ENCODE measurements at places on chromosomes 5 and 9. TPM values are rescaled to one million over a fixed set of nuclear protein-coding genes. Genes with fewer than 3 reads are reported as not detected.
A peak's percentile ranks its signal among the peaks of the same experiment; 100 is the strongest.

GRCh38 chr5:80010754-80011392, 19.8 kb upstream of the MTX3 start:
- no peak for DNase-seq

Gene ARL15
- 8.6 TPM for polyA plus RNA-seq

Gene LIFR
- polyA plus RNA-seq: 4.1 TPM

GRCh38 chr9:21801683-21802417, 586 bp upstream of the MTAP start:
- DNase-seq: peak; percentile 9

DNA sequence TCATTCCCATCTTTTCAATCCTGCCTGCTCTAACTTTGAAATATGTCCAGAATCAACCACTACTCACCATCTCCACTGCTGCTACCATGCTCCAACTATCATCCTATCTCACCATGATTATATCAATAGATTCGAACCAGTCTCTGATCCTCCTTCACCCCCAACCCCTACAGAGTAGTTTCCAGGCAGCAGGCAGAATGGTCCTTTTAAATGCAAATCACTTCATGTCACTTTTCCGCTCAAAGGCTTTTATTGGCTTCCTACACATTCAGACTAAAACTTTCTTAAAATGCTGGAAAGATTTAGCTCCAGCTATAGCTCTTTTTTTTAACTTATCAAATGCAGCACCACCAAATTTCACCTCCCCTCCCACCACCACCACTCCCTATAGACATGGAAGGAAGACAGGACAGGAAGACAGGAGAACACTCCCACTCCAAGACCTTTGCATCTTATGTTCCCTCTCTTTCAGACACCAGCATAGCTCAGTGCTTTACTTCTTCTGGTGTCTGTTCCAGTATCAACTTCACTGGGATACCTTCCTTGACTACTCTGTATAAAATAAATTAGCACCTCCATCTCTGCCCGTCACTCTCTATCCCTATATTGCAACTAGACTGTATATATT, 9.9 kb upstream of the PPP2R2B start:
- DNase-seq: no peak

DNA sequence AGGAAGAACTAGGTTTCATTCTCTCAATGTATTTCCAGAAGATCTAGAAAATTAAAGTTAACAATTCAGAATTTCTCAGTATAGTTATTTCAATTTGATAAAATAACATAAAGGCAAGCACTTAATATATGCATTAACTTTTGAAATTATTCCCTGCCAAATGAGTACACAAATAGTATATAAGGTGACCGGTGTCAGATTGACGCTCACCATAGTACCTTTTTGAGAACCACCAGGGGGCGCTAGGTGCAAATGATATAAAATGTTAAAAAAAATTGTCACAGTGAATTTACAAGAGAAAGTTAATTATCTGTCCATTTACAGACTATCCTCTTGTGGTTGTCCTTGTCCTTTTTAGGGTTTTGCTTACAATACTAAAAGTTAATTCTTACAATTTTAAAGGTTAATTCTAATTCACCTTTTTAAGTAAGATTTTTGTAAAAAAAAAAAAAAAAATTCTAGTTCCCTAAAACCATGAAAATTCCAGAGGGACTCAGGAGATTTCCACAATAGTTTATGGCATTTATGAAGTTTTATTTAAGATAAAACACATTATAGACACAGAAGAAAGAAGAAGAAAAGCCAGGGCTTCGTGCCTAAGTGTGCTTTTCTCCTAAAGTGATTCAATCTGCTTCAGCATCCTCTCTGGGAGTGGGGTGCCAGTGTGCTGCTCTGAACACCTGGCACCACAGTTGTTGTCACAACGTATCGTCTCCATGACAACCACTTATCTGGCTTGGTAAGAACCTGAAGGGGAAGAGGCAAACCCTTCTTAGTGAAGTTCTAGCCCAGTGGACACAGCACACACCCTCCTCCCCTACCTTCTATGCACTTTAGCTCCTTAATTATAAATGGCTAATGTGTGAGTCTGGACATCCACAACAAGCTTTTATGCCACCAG, 1.7 kb downstream of the ADAMTS16 start:
- peak; percentile 45 for DNase-seq

DNA sequence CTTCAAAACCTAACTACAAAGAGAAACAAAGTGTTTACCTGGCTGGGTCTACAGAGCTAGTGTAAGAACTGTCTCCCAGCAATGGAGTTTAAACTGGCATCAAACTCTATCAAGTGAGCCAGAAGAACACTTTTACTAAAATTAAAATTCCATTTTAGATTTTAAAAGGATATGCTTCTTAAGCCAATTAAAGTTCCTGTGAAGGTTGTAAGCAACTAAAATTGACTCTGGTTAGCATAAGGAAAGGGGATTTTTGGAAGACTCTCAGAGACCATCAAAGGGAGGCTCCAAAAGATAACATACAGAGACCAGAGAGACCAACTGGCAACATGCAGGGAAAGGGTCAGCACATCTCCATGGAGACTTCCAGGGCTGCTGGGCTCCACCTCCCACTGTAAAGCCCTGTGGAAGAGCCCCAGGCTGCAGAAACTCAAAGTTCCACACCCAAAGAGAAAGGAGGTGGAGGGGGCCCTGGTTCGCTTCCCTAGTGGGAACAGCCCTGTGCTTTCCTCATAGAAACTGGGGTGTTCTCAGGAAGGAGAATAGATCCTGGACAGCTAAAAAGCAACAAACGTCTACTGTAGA, 91.7 kb downstream of the AUH start:
- no peak for DNase-seq

Gene CEL
- polyA plus RNA-seq: 0.81 TPM

DNA sequence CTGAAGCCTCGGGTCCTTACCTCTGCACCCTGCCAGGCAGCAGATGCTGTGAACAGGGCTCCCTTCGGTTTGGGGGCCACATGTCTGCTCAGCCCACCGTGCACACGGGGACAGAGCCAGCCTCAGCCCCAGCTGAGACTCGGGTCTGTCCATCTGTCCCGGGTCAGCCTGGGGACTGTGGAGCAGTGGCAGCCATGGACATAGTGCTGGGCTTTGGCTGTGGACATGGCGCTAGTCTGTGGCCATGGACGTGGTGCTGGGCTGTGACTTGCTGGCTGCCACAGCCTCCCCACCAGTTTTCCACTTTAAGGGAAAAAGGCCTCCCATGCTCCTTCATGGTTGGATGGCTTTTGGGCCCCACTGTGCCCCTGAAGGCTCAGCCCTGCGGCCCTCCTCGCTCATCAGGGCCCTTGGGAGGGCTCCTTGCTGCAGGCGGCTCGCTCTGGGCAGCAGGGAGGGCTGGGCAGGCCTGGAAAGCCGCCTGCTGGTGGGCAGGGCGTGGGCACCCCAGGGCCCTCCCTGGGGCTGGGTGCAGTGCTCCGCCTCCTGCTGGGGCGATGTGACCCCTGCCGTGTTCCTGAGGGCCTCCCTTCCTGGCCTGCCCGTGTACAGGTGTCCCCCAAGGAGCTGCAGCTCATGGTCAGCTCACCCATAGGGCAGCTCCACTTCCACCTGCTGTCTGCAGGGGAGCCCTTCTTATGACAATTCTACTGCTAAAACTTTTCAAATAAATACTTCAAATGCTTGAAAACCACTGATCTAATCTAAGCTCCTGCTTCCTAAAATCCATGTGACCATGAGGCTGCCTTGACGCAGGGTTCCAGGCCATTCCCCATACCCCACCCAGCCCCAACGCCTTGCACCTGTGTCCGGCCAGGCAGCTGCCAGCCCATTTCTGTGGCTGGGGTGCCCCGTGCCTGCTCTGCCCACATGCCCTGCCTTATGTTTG, 112.1 kb upstream of the LMX1B start:
- no peak for DNase-seq

- DNase-seq: no peak
Measured at GRCh38 chr5:133792024-133792423, 176.4 kb downstream of the C5orf15 start.

DNA sequence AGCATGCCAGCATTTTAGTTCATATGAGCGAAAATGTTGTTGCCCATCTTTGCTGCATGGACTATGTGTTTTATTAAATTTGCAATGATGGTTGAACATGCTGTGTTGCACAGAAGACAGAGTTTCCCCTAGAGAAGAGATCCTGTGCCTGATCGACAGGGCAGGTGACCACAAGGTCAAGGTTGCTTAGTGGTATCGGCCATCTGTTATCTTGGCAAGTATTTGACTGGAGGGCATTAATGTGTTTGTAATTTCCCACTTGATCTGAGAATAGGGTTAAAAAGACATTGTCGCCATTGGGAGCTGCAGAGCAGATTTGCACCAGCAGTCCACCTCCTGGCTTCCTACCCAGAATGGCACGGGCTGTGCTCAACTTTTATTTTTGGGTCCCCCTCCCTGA, 1523.6 kb upstream of the WWC1 start:
- no peak for DNase-seq

Gene IL5
- polyA plus RNA-seq: not detected

Gene IFNA14
- not detected for polyA plus RNA-seq

- DNase-seq: peak; percentile 86
Measured at GRCh38 chr9:71741926-71742648, 26.2 kb downstream of the CEMIP2 start.

Gene PCDHGA10
- 3.6 TPM for polyA plus RNA-seq

GRCh38 chr5:61603211-61603908, 271.3 kb downstream of the ZSWIM6 start:
- DNase-seq: no peak

DNA sequence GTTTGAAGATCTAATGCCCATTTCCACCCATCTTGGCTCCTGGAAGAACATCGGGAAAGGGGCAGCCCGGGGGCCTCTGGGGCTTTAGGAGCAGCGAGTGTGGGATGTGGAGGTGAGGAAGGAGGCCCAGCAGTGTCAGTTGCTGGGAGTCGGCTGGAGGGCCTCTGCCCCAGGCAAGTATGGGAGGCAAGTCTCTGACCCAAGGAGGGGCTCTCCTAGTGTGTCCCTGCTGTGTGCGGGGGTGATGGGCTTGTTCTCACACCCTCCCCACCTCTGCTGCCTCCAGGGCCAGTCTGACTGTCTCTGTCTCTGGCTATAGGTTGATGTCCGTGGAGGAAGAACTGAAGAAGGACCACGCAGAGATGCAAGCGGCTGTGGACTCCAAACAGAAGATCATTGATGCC, 129.7 kb downstream of the DAB2IP start:
- DNase-seq: no peak

GRCh38 chr9:136237486-136238341, 7.9 kb downstream of the QSOX2 start:
- no peak for DNase-seq

DNA sequence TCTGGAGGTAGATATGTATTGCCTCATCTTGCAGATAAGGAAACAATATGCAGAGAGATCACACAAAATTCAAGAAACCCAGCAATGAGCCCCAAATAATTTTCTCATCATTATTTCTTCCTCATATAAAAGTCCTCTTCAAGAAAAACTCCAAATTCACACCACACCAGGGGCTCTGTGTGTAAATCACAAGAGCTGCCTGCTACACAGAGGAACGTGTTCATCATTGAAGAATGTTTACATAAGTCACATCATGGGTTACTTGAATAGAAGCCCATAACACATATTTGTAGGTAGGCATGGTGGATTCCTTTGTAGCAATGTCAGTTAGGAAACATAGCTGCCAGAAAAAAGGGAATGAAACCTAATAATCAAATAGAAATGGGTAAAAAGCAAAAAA, 308.1 kb upstream of the TLE4 start:
- no peak for DNase-seq

DNA sequence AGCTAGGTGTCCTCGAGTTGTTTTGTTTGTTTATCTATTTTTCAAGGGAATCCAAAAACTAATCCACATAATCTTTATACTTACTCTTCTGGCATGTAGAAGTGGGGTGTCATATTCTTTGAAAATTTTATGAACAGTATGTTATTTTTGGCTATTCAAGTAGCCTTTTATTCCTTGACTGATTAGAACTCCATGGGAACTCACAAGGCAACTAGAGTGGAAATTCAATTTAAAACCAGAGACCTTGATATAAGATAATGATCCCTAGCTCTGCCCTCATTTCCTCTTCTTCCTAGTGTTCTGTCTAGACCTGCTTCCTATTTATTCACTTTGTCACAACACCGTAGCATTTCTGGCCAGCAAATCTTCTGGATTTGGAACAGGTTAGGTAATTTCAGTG, 1123.7 kb upstream of the C9orf72 start:
- no peak for DNase-seq

GRCh38 chr9:121884057-121884541, 209.0 kb downstream of the TTLL11 start:
- no peak for DNase-seq

Gene GNA14
- 2.1 TPM for polyA plus RNA-seq

- DNase-seq: peak; percentile 47
Measured at GRCh38 chr9:127903557-127904475, 4.4 kb upstream of the ST6GALNAC6 start.

GRCh38 chr9:93461821-93462220, 8.4 kb upstream of the FAM120AOS start:
- DNase-seq: no peak

Gene OBP2B
- not detected for polyA plus RNA-seq

DNA sequence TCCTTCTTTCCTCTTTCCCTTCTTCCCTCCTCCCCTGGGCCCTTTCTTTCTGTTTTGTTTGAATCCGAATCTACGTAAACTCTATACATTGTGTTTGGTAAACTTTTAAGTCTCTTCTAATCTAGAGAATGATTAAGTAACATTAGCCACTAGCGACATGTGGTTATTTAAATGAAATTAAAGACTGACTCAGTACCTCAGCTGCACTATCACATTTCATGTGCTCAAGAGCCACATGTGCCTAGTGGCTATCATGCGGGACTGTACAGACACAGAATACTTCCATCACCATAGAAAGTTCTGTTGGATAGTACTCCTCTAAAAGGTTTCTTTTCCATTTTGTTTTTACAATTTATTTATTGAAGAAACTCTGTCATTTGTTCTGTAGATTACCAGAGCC, 29.0 kb downstream of the DCTN4 start:
- no peak for DNase-seq

- DNase-seq: no peak
Measured at GRCh38 chr9:35935755-35936509, 22.0 kb downstream of the OR2S2 start.

DNA sequence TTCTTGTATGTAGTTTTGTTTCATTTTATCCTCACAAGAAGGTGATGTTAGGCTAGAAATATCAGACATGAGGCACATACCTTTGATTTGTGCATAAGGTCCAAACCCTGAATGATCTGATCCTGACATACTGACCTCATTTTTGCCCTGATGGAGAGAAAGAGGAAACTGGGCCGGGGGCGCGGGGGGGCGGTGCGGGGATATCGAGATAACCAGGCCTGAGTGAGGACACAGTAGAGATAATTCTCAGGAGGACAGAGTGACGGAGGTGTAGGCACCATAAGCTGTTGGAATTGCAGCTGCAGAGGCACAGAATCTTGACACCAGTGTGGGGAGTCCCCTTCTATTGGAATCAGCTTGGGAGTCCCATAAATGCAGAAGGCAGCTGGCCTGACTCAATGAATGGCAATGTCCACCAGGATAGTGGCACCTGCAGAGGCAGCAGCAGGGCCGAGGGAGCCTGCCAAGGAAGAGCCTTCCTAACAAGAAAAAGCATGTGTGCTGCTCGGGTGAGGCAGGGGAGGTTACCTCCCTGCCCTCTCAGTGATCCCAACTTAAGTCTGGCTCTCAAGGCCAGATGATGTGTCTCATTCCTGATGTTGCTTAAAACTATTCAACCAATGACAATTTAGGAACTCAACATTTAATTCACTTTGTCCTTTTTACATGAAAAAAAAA, 234.3 kb upstream of the MSX2 start:
- DNase-seq: no peak

Gene FOCAD
- polyA plus RNA-seq: 26.7 TPM
